ENCODE measurements at places on chromosomes 16 and 17.

DNA sequence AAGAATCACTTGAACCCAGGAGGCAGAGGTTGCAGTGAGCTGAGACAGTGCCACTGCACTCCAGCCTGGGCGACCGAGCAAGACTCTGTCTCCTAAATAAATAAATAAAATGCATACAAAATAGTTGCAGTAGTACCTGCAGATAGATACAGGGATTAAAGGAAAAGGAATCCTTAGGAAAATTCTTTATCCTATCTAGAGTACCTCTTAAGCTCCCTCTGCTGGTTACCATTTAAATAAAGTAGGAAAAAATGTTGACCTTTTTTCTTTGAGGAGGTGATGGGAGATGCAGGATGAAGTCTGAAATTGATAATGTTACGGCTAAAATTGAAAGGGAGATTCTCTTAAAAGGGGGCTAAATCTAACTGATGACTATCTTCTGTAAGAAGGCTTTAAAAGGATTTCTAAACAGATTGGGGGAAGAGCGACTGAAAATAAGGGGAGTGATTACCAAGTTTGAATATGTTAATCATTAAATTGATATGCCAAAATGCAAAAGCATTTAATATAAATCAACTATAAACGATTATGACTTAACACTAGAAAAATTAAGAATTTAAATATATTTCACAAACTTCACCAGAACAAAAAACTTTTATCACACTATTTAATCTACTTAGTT, 29.4 kb downstream of the C16orf87 start:
- no peak for DNase-seq

DNA sequence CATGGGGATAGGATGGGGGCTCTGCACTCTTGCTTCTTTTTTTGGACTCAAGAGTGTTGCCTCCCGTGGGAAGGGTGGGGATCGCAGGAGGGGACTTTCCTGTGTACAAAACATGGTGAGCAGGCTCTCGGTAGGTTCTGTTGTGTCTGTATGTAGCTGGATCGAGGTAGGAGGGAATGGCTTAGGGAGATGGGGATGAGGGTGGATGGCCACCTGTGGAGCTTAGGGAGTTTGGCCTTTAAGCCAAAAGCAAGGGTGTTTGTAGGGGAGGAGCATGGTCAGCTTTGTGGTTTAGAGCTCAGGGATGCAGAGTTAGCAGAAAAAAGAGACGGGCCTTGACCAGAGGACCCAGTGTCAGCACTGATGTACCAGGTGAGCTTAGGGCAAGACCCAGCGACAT, 11.0 kb upstream of the EDC4 start:
- no peak for DNase-seq

GRCh38 chr16:4511441-4512082, 27.0 kb downstream of the CDIP1 start:
- no peak for DNase-seq

DNA sequence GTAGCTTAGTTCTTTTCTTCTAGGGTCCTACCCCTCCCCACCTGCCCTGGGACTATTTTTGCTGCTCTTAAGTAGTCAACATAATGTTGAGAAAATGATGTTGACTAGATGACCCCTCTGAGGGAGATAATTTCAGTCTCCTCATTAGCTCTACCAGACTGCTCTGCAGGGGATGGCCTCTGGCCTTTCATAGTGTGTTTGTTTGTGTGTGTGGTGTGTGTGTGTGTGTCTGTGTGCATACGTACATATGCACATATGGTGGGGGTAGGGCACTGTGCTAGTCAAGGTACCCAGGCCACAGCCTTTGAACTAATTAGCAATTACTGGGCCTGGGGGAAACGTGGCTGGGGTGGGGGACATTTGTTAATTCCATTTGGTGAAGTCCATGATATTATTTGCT, 254.0 kb downstream of the SHISA9 start:
- no peak for DNase-seq

DNA sequence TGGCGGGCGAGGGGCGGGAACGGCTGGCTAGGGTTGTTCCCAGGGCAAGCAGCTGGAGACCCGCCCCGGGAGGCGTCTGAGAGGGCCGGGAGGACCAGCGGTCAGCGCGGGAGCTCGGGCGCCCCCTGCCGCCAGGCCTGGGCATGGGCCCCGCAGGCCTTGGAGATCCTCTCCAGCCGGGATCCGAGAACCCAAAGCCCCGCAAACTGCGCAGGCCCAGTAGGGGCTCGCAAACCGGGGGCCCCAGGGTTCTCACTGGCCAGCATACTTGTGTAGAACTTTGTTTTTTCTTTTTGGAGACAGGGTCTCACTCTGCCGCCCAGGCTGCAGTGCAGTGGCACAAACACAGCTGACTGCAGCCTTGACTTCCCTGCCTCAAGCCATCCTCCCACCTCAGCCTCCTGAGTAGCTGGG, 20.8 kb upstream of the ZNF423 start:
- no peak for DNase-seq

DNA sequence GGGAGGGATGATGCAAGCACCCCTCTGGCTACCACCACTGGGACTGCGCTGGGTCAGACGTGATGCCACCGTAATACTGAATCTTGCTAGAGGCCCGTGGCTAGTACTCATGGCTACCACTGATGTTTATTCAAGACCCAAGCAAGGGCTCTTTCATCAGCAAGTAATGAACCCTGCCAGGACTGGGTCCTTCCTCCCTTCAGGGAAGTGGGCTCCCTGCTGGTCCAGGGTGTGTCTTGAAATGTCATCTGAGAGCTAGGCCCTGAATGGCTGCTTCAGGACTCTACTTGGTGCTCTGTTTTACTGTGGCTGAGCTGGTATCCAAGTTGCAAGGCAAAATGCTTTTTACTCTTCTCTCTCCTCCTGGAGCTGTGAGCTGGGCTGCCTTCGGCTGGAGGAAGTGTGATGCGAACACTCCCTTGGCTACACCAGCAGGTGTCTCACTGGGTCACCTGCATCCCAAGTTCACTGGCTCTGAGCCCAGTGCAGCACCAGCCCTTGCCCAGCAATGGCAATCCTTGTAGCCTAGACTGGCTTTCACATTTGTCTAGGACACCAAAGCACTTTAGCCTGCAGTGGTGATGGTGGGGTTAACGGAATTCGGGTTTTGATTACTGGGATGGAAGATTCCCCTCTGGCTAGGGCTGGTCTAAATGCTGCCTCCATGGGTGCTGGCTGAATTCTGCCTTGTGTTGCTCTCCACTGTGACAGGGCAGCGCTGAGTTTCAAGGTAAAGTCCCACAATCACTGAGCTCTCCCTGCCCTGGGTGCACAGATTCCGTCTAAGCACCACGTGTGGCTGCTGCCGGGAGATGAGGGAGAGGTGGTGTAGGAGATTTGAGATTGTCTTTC, 98.6 kb downstream of the USP22 start:
- DNase-seq, result no peak

DNA sequence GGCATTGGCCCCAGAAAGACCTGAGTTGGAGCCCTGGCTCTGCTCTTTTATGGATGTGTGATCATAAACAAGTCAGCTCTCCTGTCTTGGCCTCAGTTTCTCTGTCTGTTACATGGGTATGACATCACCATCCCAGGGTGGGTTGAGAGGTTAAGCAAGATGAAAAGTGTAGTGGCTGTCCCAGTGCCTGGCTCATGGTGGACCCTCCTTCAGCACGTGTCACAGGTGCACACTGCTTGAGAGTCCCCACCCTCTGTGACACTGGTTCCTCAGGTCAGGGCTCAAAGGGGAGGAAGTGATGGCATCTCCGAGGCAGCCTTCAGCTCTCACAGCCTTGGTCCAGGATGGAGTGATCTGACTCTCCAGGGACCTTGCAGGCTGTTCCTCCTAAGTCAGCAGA, 218.4 kb downstream of the HAPSTR1 start:
- DNase-seq, result no peak

GRCh38 chr17:75403131-75403530, 2.3 kb downstream of the GRB2 start:
- DNase-seq, result no peak

GRCh38 chr17:50190603-50191358, 10.7 kb downstream of the COL1A1 start:
- no peak for DNase-seq

All from cerebellar nuclear complex (tissue), 1 donor.